ENCODE measurements at places on chromosomes 11 and 22.

- no peak for DNase-seq
Observed at GRCh38 chr11:86274503-86274902, 27.5 kb upstream of the HIKESHI start.

GRCh38 chr11:40885250-40885954 lies 574.0 kb downstream of the LRRC4C start:
- no peak for DNase-seq

DNA sequence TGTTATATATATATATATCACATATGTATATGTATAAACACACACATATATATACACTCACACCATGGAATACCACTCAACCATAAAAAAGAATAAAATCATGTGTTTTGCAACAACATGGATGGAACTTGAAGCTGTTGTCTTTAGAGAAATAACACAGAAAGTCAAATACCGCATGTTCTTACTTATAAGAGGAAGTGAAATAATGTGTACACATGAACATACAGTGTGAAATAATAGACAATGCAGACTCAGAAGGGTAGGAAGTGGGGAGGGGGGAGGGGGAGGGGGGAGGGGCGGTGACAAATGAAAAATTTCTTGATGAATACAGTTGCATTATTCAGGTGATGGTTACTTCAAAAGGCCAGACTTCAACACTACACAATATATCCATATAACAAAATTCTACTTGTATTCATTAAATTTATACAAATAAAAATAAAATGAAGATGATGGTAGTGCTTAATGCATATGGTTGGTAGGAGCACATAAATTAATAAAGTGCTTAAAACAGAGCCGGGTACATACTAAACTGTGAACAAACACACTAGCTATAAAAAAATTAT lies 5.8 kb upstream of the OR5B2 start:
- DNase-seq = no peak

GRCh38 chr11:10236840-10237239 lies 57.2 kb downstream of the SBF2 start:
- DNase-seq = peak; percentile 35

DNA sequence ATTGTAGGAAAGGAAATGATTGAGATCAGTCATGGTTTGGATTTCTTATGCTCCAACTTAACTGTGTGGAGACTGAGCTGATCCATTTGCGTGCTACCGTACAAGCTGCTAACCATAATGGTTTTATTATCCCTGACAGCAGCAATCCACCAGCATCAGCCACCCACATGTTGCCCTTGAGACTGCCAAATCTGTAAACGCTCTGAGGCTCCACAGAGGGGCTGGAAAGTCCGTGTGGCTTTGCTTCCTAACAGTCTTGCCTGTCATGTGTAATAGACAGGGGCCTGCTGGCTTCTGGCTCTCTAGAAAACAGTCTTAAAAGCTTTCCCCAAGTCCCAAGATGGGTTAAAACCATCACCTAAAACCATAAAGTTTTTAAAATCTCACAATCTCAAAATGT lies 30.1 kb downstream of the ATG16L2 start:
- DNase-seq = no peak

GRCh38 chr11:77619576-77620198 lies 17.9 kb downstream of the CLNS1A start:
- peak; percentile 60 for DNase-seq

DNA sequence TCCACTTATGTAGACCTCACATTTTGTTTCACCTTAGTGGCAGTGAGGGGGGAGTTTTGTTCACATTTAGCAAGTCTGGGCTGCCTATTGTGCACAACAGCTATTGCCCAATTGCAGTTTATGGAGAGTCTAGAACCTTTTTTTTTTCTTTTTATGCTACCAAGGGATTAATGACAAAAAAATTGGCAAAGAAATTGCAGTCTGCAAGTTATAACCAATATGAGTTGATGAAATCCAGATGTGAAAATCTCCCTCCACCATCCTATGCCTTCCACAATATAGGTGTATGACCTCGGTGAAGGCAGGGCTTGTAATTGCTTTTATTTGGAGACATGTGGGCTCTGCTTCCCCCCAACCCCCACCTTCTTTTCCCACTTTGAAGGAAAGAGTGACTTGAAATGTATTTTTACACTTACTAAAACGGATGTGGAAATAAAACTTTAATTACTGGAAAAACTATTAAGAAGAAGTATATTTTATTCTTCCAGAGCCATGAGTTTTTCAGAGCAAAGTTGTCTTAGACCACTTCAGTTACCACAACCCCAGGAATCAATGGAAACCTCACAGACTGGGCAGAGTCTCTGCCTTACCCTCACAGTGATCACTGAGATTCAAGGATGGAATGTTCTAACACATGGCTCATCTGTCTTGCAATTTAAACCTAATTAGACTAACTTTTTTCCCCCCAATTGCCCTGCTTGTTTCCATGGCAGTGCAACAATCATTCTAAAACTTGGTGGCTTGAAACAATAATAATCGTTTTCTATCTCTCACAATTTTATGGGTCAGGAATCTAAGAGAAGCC lies 120.8 kb upstream of the SLC5A12 start:
- DNase-seq = no peak

GRCh38 chr22:37190262-37190780 lies 2.3 kb upstream of the C1QTNF6 start:
- peak; percentile 78 for DNase-seq

DNA sequence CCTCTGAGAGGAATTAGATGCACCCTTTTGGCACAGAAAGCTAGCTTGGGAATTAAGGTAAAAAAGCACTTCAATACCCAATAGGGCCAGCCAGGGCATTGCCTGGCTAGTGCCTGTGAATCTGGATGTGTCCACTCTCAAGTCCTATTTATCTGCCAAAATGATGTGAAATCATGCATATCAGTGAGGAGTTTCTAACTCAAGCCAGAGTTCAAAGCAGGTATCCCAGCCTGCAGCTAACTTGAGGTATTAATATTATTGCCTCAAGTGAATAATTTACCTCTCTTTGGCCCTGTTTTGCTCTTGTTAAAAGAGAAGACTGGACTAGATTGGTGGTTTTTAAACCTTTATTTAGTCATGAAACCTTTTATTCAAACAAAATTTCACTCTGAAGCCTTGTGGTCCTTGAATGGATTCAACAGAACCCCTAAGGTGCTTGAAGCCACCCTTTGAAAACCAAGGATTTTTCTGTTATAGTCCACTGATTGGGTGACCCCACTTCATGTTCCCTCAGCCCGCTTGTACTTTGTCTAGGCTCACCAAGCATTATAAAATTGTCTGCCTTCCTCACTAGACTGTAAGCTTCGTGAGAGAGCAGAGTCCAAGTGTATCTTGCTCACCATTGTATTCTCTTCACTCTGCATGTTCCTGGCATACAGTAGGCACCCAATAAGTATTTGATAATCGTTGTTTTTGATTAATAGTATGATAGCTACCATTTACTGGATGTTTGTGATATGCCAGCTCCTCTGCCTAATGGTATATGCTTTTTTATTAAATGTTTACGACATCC lies 4.5 kb downstream of the RNF121 start:
- no peak for DNase-seq

DNA sequence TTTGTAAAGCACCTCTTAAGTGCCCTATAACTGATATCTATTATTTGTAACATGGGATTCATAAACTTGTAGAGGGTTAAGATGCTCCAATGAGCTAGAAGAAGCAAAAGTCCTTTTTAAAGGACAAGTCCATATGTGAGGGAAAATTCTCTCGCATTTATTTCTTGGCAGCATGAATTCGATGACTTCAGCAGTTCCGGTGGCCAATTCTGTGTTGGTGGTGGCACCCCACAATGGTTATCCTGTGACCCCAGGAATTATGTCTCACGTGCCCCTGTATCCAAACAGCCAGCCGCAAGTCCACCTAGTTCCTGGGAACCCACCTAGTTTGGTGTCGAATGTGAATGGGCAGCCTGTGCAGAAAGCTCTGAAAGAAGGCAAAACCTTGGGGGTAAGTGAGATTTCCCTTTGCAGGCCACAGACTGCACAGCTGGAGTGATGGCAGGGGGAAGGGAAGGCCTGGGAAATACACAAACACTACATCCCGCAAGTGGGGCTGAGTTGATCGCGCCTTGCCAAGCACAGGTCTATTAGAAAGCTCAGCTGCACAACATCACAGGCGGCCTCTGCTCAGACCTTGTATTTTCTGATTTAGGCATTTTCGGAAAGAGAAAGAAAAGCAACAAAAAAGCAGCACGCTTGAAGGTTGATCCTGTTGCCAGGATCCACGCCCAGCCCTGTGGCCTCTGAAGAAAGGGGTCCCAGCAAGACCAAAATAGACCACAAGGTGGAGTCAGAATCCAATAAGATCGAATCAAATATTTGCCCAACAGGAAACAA lies 1.5 kb downstream of the MS4A8 start:
- DNase-seq = peak; percentile 13

GRCh38 chr11:12824281-12825041 lies 150.2 kb downstream of the TEAD1 start:
- no peak for DNase-seq

- DNase-seq = no peak
Observed at GRCh38 chr11:110410651-110411050, 19.1 kb upstream of the FDX1 start.

DNA sequence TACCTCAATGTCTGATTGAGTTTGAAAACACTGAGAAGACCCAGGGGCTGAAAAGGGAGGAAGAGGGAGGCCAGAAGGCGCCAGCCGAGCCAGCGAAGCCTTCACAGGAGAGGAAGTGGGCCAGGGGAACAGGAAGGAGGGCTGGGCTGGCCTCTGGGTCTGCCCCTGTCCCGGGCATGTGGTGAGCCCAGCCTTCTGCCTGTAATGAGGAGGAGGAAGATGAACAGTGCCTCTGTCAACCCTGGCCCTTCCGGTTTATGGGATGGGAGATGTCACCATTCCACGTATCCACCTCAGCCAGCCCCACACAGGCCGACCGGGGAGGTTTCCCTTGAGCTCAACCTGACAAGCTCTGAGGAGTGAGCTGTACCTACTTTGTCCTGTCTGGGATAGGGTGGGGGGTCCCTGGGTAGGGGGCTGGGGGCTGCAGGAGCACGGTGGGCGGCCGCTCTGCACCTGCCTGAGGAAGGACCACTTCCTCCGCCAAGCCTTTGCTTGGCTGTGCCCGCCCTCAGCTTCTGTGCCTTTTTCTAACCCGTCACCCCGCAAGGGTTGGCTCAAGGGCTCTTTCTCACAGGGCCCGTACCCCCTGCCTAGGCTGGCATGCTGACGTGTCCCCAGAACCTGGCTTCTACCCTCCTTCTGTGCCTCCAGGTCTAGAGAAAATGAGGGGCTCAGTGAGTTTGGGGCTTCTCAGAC lies 2.0 kb downstream of the PARVG start:
- no peak for DNase-seq

GRCh38 chr11:34250732-34251588 lies 106.8 kb downstream of the ABTB2 start:
- peak; percentile 92 for DNase-seq

GRCh38 chr11:62061356-62062222 lies 62.2 kb upstream of the INCENP start:
- no peak for DNase-seq

- peak; percentile 40 for DNase-seq
Observed at GRCh38 chr11:72740060-72740424, 12.2 kb downstream of the ARAP1 start.

DNA sequence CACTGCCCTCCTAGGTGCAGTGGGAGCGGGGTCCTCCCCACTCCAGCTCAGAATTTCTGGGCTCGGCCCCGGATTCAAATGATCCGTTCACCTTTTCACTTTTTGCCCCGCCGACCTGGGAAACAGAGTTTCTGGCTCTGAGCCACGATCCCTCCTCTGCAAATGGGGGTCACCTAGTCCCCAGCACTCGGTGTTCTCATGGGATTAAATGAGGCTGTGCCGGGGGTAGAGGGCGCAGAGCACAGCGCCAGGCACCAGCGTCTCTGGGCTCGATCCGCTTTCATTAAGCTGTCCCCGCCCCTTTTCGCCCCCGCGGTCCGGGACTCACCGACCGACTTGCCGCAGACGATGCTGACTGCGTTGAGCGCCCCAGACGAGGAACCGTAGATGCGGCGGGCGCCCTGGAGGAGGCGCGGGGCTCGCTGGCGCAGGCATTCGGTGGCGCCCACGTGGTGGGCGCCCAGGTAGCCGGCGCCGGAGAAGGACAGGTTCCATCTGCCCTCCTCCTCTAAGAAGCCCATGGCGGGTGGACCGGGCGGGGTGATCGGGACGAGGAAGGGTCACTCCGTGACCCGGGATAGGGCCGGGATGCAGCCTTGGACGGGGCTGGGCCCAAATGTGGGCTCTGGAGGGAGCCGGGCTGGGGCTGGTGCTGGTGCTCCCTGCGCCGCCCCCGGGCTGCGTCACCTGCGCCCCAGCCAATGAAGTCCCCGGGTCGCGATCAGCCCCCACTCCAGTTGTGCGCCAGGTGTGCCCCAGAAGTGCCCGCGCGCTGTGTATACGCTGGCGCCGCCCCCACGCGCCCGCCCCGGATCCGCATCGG lies at the start of gene PNPLA5:
Gene PNPLA5, minus strand, starts transcription at position 654 of the 823 bp plus-strand sequence. Its CDS starts 133 bp downstream, at position 521.
- DNase-seq = no peak

GRCh38 chr11:129291546-129291945 lies 84.1 kb upstream of the BARX2 start:
- DNase-seq = no peak

- DNase-seq = no peak
Observed at GRCh38 chr11:73520353-73521061, 77.4 kb downstream of the FAM168A start.

- DNase-seq = no peak
Observed at GRCh38 chr11:3101921-3102640, 44.9 kb upstream of the CARS1 start.

GRCh38 chr22:22406445-22407027 lies 102.0 kb downstream of the ZNF280B start:
- DNase-seq = no peak

DNA sequence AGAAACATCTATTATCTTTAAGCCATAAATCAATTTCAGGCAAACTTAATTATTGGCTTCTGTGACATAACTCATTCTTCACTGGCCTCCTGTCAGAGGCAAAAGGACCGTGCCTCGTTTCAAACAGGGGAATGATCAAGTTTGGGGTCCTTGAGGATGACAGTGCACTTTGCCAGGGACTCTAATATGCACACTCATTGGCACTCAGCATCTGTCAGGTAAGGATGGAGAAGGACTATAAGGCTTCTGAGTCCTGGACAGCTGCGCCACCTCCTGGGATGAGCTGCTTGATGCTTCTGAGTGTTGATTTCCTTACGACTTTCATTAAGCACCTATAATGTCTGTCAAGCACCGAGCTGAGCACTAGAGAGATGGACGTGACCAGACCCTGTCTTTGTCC lies 20.2 kb downstream of the BPIFC start:
- peak; percentile 25 for DNase-seq

- DNase-seq = no peak
Observed at GRCh38 chr22:49372111-49372529, 455.6 kb downstream of the BRD1 start.

- DNase-seq = no peak
Observed at GRCh38 chr22:24723111-24723510, 51.4 kb downstream of the PIWIL3 start.

GRCh38 chr11:2553886-2554285 lies 109.1 kb downstream of the KCNQ1 start:
- DNase-seq = no peak

DNA sequence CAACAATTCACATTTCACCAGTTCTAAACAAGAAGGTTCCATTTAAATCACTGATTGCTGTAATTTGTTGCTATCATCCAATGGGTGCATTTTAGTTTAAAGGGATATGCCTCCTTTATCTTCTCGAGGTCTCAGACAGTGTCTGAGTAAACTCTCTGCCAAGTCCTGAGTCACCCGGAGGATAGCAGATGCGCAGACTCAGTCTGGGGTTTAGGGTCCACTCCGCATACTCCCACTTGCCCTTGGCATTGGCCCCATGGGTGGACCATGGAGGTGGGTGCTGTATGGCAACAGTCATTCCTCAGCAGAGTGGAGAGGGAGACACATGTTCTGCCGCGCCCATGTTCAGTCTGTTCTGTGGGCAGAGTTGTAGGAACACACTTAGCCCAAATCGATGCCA lies 65.4 kb upstream of the CRTAM start:
- no peak for DNase-seq

- peak; percentile 65 for DNase-seq
Observed at GRCh38 chr11:70556884-70557741, 158.8 kb downstream of the CTTN start.
